ENCODE measurements at places on chromosomes 2 and 18. TPM values are rescaled to one million over a fixed set of nuclear protein-coding genes. Genes with fewer than 3 reads are reported as not detected.

MATN3 gene
- total RNA-seq: 3.5 TPM

C2orf69 gene
- 30.2 TPM for total RNA-seq

CROCC2 gene
- total RNA-seq: not detected

RIT2 gene
- total RNA-seq: not detected

MOCOS gene
- total RNA-seq: 0.53 TPM

TSPYL6 gene
- not detected for total RNA-seq

REG3A gene
- not detected for total RNA-seq

CCDC178 gene
- not detected for total RNA-seq

PID1 gene
- total RNA-seq: not detected

MAP2 gene
- 24.5 TPM for total RNA-seq

DSG4 gene
- not detected for total RNA-seq

AOX1 gene
- 8.6 TPM for total RNA-seq

M1AP gene
- total RNA-seq: not detected

QPCT gene
- 15.2 TPM for total RNA-seq

NOL4 gene
- total RNA-seq: not detected

EVX2 gene
- total RNA-seq: not detected

RAB27B gene
- 0.27 TPM for total RNA-seq

CNDP2 gene
- total RNA-seq: 71.5 TPM

MOGAT1 gene
- total RNA-seq: not detected

CCDC102B gene
- total RNA-seq: 0.93 TPM

LDLRAD4 gene
- 1.6 TPM for total RNA-seq

SERPINB4 gene
- total RNA-seq: not detected

RAB11FIP5 gene
- 45.1 TPM for total RNA-seq

SPATA3 gene
- not detected for total RNA-seq

DSG1 gene
- total RNA-seq: not detected

RUFY4 gene
- not detected for total RNA-seq

CNDP1 gene
- not detected for total RNA-seq

MALT1 gene
- total RNA-seq: 16.0 TPM

RAX gene
- not detected for total RNA-seq

ABCB11 gene
- 0.53 TPM for total RNA-seq

CFAP65 gene
- not detected for total RNA-seq

GAL3ST2 gene
- not detected for total RNA-seq

ZNF532 gene
- total RNA-seq: 69.6 TPM

AQP4 gene
- total RNA-seq: not detected

KLF7 gene
- 42.9 TPM for total RNA-seq

MAP3K19 gene
- not detected for total RNA-seq

COMMD1 gene
- 55.6 TPM for total RNA-seq

LIMS4 gene
- total RNA-seq: 11.6 TPM

PIEZO2 gene
- total RNA-seq: 31.0 TPM

MYL12B gene
- 540 TPM for total RNA-seq

NXPH2 gene
- total RNA-seq: not detected

ERFE gene
- total RNA-seq: 1.2 TPM

CDC42EP3 gene
- 157 TPM for total RNA-seq

UGT1A4 gene
- not detected for total RNA-seq

ST6GAL2 gene
- not detected for total RNA-seq

MRPL33 gene
- total RNA-seq: 151 TPM

CLEC4F gene
- total RNA-seq: not detected

SANBR gene
- 29.8 TPM for total RNA-seq

BMPR2 gene
- total RNA-seq: 126 TPM

RFTN2 gene
- 6.5 TPM for total RNA-seq
